ENCODE measurements at places on chromosomes 2 and 18.

DNA sequence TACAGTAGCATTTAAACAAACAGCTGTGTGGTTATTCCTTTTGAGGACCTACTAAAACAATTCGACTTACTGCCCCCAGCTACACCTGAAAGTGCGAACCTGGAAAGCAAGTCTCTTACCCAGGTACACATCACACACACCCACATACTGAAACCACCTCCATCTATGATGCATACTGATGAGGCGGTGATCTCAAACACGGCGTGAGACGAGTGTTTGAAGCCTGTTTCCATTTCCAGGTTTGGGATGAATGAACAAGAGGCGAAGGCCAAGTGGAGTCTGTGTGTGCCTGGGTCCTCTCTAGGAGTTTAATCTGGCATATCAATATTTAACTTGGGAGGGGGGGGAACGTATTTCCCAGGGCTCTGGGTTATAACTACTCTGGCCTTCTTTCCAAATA lies 1.6 kb downstream of the TMEM185B start:
- DNase-seq: no peak

- no peak for DNase-seq
These were observed 33.5 kb downstream of the GRHL1 start for GRCh38 chr2:9984871-9985480.

GRCh38 chr2:103293067-103293741 lies 531.4 kb downstream of the TMEM182 start:
- DNase-seq: no peak

DNA sequence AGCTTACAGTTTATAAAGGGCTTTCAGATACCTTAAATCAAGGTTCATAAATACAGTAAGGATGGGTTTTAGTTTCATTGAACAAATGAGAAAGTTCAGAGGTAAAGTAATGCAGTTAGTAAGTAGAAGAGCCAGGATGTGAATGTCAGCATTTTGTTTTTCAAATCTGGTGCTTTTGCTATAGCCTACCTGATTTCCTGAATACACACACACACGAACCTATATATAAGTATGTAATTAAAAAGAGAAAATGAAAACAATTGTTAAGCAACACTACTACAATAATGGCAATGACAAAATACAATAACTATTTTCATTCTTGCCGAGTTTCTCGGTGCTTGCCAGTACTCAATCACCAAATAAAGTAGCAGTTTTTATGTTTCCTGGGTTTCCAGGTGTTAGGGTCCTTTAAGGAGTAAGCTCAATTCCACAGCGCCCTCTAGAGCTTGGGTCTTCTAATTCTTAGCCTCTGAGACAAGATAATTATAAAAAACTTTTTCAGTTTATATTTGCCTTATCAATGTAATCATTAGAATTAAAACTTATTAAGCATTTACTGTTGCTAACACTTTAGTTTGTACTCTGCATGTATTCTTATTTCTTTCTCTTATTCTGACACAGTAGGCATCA lies 512.9 kb upstream of the ACVR2A start:
- DNase-seq: peak; percentile 4

GRCh38 chr2:207939342-207940108 lies 85.8 kb downstream of the PLEKHM3 start:
- no peak for DNase-seq

DNA sequence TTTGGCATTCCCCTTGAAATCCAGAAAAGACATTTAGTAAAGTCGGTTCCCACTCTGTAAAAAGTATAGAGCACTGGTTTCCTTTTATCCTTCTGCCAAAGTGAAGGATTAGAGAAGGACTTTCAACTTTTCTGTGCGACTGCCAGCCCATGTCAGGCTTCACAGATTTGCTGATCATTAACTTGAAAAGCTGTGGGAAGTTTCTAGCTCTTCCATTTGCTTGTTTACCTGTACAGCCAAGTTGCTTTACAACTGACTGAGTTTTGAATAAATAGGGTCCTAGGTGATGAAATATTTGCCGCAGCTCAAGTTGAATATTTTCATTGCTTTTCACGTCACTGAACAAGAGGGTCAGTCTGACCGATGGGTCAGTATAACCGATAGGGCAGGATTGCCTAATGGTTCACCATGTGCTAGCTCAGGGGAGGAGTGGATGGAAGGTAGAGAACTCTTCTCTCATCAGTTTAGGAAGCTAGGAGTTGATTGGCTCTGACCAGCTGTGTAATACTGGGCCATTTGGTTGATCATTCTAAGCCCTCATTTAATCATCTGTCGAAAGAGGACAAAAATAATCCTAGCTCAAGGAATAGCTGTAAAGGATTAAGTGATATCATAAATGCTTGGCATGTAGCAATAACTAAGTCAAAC lies 30.4 kb downstream of the UPP2 start:
- no peak for DNase-seq

GRCh38 chr2:11097038-11097720 lies 58.1 kb upstream of the SLC66A3 start:
- DNase-seq: no peak

- DNase-seq: no peak
These were observed 37.0 kb downstream of the MRPL30 start for GRCh38 chr2:99217929-99218501.

DNA sequence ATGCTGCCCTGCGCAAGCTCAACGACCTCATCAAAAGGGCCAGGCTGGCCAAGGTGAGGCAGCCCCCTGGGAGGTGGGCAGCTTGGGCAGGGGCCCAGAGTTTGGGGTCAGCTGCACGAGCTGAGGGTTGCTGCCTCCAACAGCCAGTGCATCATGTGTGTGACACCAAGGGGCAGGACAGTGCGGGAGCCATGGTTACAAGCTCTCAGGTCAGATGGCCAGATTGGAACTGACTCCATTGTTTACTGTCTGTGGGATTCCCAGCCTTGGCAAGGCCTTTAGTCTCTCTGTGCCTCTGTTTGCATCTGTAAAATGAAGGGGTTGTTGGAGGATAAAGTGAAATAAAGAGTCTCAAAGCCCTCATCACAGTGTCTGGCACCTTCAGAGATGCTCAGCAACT lies 26.9 kb downstream of the EHD3 start:
- DNase-seq: no peak

DNA sequence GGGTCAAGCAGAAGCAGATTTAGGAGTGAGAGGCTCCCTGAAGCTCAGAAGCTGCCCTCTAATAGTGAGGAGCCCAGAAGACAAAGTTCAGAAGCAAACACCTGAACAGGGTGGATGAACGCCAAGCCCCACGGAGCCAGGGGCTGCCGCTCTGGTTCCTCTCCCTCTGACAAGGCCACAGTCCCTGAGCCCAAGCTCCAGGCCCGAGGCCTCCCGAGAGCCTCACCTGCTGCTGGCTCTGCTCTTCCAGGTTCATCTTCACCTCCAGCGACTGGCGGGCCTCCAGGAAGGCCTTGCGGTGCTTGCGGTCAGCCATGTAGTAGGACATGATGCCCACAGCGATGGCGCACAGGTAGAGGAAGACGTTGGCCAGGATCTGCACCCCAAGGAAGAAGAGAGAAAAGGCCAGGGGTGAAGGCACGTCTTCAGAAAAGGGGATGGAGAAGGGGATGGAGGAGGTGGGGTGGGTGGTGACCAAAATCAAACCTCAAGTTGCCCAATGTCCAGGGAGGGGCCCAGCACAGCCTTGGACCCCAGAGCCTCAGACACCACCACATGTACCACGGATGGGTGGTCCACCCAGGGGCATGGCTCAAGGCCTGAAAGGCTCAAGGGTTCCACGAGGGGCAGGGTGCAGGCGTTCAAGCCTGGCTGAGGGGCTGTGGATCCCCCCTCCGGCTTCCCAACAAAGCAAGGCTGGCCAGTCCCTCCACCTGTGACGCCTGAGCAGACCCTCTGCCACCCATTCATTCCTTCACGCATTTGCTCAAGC lies 47.5 kb downstream of the ADCY3 start:
- no peak for DNase-seq

DNA sequence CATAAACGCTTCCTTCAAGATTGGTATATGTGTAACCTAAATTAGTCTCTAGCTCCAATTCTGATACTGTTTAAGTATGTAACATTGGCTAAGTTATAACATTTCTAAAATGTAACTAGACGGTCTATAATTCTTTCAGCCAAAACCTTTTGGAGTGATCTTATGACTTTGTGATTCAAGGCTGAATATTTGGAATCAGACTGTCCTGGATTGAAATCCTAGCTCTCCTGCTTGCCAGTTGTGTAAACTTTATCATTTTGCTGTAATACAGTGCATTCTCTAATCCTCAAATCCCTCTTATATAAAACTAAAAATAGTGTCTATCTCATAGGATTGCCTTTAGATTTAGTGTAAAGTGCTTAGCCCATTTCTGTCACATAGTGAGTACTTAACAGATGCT lies 337.2 kb upstream of the KCNJ3 start:
- DNase-seq: no peak

GRCh38 chr2:33526921-33527320 lies 50.5 kb downstream of the RASGRP3 start:
- DNase-seq: no peak

DNA sequence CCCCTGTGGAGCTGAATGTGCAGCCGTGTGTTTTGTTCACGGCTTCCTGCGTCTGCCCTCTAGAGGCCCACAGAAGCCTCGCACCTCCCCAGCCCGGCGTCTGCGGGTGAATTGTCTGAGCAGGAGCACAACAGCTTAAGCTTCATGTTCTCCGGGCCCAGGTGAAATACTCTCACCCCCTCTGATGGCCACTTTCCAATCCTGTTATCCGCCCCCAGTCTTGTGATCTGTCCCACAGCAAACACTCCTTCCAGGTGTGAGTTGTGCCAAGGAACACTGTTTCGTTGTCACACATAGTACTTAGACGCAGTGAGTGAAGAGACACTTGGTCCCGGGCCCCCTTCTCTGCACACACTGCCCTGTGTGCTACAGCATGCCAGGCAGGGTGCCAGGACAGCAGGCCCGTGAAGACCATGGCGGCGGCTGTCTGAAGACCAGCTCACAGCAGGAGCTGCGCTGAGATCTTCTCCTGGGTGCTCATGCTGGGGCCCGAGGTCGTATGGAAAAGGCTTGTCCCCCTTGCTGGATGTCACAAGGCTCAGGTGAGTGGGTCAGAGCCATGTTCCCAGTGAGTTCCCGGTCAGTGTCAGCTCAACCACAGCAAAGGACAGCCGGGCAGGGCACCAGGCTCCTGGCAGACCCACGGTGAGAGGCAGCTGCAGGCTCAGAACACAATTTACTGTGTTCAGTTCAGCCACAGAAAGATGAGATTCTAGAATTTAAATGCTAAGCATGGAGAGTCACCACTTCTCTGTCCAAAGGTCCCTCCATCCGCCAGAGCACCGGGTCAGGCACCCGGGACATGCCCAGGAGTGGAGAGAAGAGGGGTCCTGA lies 6.8 kb upstream of the PXDN start:
- peak; percentile 65 for DNase-seq

DNA sequence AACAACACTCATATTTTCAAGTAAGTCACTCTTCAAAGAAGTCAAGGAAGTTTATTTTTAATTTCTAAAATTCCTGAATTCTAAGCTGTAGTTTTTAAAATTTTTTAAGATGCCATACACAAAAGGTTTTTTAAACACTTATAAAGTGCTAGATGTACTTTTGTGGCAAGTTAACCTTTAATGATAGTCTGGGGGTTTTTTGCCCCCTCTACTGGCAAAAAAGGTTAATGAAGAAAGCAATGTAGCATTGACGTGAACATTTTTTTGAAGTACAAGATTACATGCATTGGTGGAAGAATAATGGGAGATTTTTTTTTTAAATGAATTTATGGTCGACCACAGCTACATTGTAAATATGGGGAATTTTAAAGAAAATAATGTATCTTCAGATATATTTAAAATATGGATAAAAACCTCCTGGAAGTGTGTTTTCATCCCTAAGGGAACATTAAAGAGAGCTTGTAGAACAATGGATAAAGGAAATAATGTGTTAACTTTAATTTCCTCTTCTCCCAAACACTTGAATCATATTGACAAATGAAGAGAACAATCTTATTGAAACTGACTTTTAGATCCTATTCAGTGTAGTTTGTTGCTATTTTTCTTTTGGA lies 12.6 kb downstream of the ITPRID2 start:
- peak; percentile 46 for DNase-seq

GRCh38 chr2:134670955-134671354 lies 47.8 kb downstream of the TMEM163 start:
- no peak for DNase-seq

DNA sequence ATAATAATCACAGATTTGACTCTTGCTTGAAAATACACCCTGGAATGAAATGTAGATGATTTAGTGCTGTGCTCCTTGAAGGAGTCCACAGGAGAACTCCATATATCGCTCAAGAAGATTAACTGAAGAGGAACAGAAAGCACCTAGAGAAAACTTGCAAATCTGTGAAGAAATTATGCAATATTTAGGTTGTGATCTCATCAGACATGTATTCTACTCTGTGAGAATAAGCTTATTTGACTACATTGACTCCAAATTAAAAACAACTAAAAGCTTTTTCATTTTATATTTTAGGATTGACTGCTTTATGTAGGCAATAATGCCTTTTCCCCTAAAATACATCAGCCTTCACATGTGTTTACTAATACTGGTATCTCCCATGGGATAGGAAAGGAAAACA lies 906.6 kb upstream of the LRATD1 start:
- no peak for DNase-seq

- no peak for DNase-seq
These were observed 21.4 kb upstream of the EML4 start for GRCh38 chr2:42147641-42148274.

- DNase-seq: no peak
These were observed 370.8 kb downstream of the TNS1 start for GRCh38 chr2:217632043-217632442.

DNA sequence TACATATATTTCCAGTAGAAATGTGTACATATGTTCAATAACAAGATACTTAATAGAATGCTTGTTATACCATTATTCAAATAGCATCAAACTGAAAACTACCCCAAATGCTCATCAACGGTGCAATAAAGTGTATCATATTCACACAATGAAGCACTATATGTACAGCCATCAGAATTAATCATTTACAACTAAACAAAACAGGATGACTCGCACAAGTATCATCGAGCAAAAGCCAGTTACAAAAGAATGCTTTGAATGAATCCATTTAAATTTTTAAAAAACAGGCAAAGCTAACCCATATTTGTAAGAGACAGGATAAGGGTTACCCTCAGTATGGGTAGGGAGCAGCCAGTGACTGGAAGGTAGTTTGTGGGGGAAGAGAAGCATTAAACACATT lies 132.8 kb upstream of the PDE1A start:
- no peak for DNase-seq

- no peak for DNase-seq
These were observed 34.5 kb downstream of the PCBP1 start for GRCh38 chr2:70121627-70122372.
